Kidney epithelial cell (primary cell): ENCODE measurements at places on chromosomes 1 and 21.

- no peak for DNase-seq
Observed at GRCh38 chr1:206577626-206578025, 34.6 kb downstream of the EIF2D start.

DNA sequence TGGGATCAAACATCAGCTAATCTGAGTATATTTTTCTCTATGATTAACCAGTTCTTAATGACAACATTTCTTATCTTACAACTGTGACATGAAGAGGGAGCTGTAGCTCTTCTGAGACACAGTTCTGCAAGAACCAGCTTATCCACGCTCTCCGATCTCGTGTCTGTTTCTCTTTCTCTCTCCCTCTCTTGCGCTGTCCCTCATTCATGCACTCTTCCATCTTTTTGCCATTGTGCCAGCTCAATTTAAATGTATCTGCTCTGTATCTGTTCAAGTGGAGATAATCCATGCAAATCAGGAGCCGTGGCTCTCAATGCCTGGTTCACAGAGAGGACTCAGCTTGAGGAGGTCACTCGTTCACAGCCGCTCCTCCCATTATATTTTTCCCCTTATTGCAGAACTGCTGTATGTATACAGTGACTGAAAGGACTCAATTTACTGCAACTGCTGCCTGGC is 494.7 kb upstream of the ADGRL2 start:
- peak; percentile 25 for DNase-seq

GRCh38 chr1:84301785-84302385 is 377 bp downstream of the SAMD13 start:
- DNase-seq: no peak

GRCh38 chr21:32298148-32298559 is 501 bp upstream of the MRAP start:
- DNase-seq: no peak

DNA sequence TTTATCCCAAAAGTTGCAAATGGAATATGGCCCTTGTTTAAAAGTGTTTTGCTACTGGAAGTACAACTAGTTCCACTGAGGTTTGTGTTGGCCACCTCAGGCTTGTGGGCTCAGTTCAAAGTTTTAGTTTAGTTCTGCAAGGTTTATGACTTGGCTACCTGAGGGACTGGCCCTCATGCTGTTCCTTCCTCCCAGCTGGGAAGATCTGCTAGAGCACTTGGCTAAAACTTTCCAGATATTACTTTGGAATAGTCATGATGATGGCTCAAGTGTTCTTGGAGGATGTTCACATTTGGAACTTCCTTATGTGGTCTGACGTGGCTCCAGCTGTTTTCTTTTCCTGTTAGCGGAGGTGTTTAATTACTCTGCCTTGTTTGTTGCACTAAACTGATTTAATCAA is 110.2 kb upstream of the IVNS1ABP start:
- no peak for DNase-seq

GRCh38 chr1:160007577-160008200 is 24.1 kb downstream of the PIGM start:
- DNase-seq: no peak

DNA sequence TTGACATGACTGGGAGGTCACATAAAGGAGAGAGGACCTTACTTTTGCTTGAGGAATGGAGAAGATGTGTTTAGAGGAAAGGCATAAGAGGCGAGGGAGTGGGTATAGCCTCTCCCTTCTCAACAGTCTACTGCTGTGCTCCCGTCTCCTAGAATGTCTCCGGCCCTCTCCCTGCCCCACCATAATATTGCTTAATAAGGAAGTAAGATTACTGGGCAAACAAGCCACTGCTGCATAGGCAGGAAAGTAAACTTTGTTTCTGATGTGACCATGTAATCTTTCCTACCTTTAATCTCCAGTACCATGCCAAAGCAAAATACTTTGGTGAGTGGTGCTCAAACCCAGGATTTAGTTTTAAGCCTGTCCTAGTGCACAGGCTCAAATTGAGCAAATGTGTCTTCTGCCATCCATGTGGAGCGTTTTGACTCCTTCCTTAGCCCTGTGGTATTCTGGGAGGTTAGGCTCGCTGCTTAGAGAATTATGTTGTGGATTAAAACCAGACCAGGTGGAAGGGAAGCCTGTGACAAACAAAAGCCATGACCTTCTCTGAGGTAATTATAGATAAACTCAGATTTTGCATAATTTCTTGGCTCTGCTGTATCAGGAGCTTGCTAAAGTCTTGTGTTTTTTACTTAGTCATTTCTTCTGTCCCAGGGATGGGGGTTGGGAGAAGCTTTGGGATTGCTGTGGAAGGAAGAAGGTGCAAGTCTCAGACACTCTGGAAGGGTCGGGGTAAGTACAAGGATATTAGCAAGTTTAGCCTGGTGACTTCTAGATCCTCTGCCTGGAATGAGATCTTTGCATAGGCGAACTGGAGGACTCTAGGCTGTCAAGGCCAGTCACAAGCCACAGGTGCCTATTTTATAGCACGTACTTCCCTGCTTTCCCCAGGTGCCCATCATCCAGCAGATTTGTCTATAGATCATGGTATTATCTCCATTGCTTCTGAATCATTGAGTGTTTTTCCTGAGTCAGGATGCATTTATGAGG is 34.5 kb upstream of the DIPK1A start:
- no peak for DNase-seq

GRCh38 chr1:114061121-114061830 is 82.0 kb downstream of the OLFML3 start:
- no peak for DNase-seq

DNA sequence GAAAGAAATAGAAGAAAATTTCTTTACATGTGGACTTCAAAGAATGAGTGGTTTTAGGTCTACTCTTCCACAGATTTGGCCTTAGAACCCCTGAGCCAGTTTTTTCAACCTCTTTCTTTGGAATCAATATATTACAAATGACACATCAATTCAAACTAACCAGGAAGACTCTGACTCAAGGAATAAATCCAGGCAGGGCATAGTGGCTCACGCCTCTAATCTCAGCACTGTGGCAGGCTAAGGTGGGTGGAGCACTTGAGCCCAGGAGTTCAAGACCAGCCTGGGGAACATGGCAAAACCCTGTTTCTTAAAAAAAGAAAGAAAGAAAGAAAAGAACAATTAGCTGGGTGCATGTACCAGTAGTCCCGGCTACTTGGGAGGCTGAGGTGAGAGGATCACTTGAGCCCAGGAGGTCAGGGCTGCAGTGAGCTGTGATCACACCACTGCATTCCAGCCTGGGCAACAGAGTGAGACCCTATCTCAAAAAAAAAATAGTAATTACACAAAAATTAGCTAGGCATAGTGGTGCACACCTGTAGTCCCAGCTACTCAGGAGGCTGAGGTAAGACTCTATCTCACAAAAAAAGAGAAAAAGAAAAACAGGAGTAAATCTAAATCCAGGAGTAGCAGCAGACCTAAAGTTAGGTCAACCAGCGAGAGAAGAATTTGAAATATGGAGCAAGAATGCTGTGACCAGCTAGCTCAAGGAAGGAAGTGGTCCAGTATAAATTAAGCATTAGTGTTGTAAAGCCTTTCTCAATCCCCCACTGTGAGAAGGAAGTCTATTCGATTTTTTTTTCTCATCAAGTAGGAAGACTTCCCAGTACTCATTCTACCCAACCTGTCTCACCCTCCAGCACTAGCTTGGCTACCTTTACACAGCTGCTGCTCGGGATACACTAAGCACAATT is 1.9 kb downstream of the SORT1 start:
- peak; percentile 29 for DNase-seq

GRCh38 chr1:202135221-202135721 is 9.3 kb downstream of the ARL8A start:
- DNase-seq: no peak

GRCh38 chr1:204146965-204147364 is 4.9 kb downstream of the ETNK2 start:
- no peak for DNase-seq

- no peak for DNase-seq
Observed at GRCh38 chr1:231020139-231020601, 19.9 kb downstream of the FAM89A start.

DNA sequence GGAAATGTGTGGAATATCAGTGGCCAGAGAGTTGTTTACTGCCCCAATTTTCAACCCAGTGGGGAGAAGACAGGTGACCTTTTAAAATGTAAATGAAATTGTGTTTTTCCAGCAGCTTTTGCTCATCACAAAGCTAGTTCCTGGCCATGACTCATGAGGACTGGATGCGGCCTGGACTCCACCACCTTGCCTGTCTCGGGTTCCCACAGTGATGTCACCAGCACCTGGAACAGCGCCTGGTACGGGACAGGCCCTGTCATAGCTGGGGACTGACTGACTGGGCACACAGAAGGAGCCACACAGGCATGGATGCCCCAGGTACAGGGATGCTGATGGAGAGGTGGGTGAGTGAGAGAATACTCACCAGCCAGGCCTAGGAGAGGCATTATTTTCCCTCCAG is 277.1 kb downstream of the AJAP1 start:
- DNase-seq: peak; percentile 32

- no peak for DNase-seq
Observed at GRCh38 chr1:184283999-184284398, 102.8 kb upstream of the C1orf21 start.

- no peak for DNase-seq
Observed at GRCh38 chr1:92953491-92953890, 7.8 kb downstream of the DIPK1A start.

DNA sequence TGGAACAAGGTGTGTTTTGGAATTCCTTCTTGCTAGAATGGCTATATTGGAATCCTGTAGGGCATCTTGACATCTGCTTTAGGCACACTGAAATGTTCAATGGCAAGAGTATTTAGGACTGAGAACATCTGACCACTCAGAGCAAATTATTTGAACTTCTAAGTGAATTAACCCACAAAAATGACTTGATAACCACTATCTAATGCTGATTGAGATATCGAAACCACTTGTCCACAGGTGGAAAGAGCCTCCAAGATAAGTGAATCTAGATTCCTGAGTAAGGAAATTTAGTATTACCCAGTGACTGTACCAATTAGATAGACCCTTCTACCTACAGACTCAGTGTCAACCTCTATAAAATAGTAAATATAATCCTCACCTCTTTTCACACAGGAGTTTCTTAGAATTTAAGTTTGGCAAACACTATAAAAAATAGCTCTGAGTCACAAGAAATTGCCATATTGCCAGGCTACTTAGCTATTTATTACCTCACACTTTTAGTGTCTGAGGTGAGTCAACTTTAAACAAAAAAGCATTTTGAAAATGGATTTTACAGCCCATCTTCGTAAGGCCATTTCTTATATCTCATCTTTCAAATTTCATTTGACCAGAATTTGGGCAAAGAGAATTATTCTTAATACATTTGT is 421.8 kb downstream of the PTBP2 start:
- DNase-seq: no peak

- no peak for DNase-seq
Observed at GRCh38 chr1:228363686-228364067, 43.0 kb downstream of the TRIM11 start.

DNA sequence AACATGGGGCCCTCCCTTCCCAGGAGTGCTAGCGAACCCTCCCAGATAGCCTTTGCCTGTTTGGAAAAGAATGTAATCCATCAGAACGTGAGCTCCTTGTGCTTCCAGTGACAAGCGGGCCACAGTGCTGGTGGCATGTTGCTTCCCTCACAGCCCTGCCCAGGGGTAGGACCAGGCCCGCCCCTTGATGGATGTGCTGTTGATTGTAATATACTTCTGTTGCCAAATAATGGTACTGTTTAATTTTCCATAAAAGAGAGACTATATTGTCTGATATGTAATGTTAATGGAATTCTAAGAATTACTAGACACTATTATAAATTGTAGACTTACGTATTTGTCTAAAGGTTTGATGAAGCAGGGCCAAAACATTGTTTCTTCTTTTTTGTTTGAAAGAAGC is 16.4 kb downstream of the ATP5PO start:
- no peak for DNase-seq

GRCh38 chr1:145688924-145689323 is 18.2 kb downstream of the PDZK1 start:
- DNase-seq: no peak

GRCh38 chr1:181143102-181143859 is 54.8 kb downstream of the IER5 start:
- no peak for DNase-seq

DNA sequence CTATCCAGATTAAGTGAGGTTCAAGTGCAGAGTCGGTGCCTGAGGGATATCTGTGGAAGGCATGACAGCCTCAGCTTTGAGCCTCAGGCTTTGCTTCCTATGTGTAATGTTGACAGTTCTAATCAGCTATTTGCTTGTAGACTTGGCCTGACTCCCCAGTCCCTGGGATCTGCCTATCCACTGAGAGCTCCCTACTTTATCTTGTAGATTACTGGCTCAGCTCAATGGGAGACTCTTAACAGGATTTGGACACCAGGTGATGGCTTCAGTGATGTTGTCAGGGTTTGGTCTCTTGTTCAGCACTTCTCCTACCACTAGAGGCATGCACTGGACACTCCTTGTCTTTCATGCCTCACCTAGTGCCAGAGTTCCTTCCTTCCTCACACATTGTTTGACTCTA is 126.6 kb upstream of the BEND5 start:
- no peak for DNase-seq

DNA sequence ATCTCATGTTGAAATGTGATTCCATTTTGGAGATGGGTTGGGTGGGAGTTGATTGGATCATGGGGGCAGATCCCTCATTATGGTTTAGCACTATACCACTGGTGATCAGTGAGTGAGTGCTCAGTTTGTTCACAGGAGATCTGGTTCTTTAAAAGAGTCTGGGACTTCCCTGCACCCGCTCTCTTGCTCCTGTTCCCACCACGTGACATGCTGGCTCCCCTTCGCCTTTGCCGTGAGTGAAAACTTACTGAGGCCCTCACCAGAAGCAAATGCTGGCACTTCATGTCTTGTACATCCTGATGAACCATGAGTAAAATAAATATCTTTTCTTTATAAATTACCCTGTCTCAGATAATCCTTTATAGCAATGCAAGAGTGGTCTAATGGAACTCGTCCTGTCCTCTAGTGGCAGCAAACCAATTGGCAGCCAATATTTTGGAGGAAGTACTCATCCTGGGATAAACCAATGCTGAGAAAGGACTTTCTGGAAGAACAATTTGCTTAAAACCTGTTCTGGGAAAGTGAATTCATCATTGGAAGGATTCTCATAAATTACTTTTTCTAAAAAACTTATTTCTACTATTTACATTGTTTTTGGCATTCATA is 27.8 kb upstream of the CYP4A11 start:
- DNase-seq: no peak

DNA sequence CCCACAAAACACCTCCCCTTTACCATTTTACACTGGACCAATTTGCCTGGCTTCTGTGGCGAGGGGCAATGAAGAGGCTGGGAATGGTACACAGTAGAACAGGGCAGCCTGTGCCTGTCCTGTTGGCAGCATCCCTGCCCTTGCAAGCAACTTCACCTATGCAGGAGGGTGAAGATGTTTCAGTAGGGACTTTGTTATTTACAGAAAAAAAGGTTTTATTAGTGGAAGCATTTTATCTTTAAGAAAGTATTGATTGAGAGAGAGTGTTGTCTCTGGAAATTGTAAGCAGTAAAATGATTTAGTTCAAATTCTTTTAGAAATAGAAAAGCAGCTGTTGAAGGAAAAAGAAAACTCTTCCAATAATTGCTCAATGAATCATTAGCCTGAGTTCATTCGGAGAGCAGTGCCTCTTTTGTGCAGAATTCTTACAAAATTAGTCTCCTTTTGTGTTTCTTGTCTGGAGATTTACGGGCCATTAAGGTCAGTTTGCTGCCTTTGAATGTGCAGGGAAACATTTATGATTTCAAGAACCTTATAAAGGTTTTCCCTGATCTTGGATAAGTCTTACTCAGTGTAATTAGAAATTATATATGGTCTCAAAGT is 49.1 kb downstream of the HHAT start:
- DNase-seq: no peak

- no peak for DNase-seq
Observed at GRCh38 chr1:20107796-20108195, 11.5 kb downstream of the PLA2G2D start.

GRCh38 chr1:39379187-39379586 is 112.2 kb upstream of the BMP8A start:
- no peak for DNase-seq

GRCh38 chr1:198725090-198725489 is 86.2 kb downstream of the PTPRC start:
- no peak for DNase-seq
